A549 treated with AZD2906 at 1 μM for 4 hours (cell line): ENCODE measurements at places on chromosomes 5 and 9. TPM values are rescaled to one million over a fixed set of nuclear protein-coding genes. Genes with fewer than 3 reads are reported as not detected.

The CCL19 gene
- not detected in 5 replicates for total RNA-seq

The TRIM7 gene
- 25.9 to 43.9 TPM (median 40.4 TPM) in 5 replicates for total RNA-seq

The ECM2 gene
- total RNA-seq: 0.11 to 0.20 TPM (median 0.14 TPM) in 5 replicates

The ENTPD8 gene
- total RNA-seq: 0.07 to 0.24 TPM (median 0.19 TPM) in 5 replicates

The FBLL1 gene
- total RNA-seq: 0.07 to 0.14 TPM (median 0.11 TPM) in 4 of 5 replicates, not detected in the other

The SPATA31C1 gene
- total RNA-seq: not detected in 5 replicates

The WWC1 gene
- 70.2 to 81.2 TPM (median 73.2 TPM) in 5 replicates for total RNA-seq

The FYB1 gene
- 11.5 to 16.1 TPM (median 13.4 TPM) in 5 replicates for total RNA-seq

The C9orf153 gene
- 0.05 to 0.39 TPM (median 0.20 TPM) in 4 of 5 replicates, not detected in the other for total RNA-seq

The IFNB1 gene
- total RNA-seq: not detected in 5 replicates

The PDCD1LG2 gene
- total RNA-seq: 0.09 to 0.18 TPM (median 0.15 TPM) in 5 replicates

The CDH6 gene
- 0.07 to 0.11 TPM (median 0.07 TPM) in 4 of 5 replicates, not detected in the other for total RNA-seq

The SMIM15 gene
- total RNA-seq: 65.8 to 90.4 TPM (median 68.0 TPM) in 5 replicates

The PCDHB6 gene
- 0.84 to 1.1 TPM (median 0.90 TPM) in 5 replicates for total RNA-seq

The C9orf50 gene
- 0.08 to 0.16 TPM in 2 of 5 replicates, not detected in the others for total RNA-seq

The PCDHA12 gene
- 3.0 to 3.2 TPM (median 3.1 TPM) in 5 replicates for total RNA-seq

The FXN gene
- 22.2 to 25.9 TPM (median 25.5 TPM) in 5 replicates for total RNA-seq

The CCL28 gene
- 0.06 to 0.34 TPM (median 0.15 TPM) in 5 replicates for total RNA-seq

The IL4 gene
- not detected in 5 replicates for total RNA-seq

The OMD gene
- not detected in 5 replicates for total RNA-seq

The ADAMTSL2 gene
- not detected in 5 replicates for total RNA-seq

The PTPDC1 gene
- total RNA-seq: 3.4 to 4.5 TPM (median 4.1 TPM) in 5 replicates

The PRR16 gene
- total RNA-seq: 0.05 to 0.10 TPM in 2 of 5 replicates, not detected in the others

The RXRA gene
- total RNA-seq: 27.7 to 38.0 TPM (median 32.3 TPM) in 5 replicates

The PRRX2 gene
- 5.3 to 12.3 TPM (median 10.4 TPM) in 5 replicates for total RNA-seq

The C5orf58 gene
- not detected in 5 replicates for total RNA-seq

The CNTNAP3 gene
- 8.0 to 10.7 TPM (median 8.8 TPM) in 5 replicates for total RNA-seq

The SLC1A3 gene
- total RNA-seq: 0.03 to 0.21 TPM (median 0.07 TPM) in 5 replicates

The OTP gene
- 0.03 to 0.12 TPM (median 0.09 TPM) in 5 replicates for total RNA-seq

The TRPM3 gene
- not detected in 5 replicates for total RNA-seq

The ITGA1 gene
- 0.69 to 2.0 TPM (median 1.00 TPM) in 5 replicates for total RNA-seq

The ENTPD2 gene
- 2.9 to 6.2 TPM (median 5.7 TPM) in 5 replicates for total RNA-seq

The IL31RA gene
- total RNA-seq: 1.1 to 1.4 TPM (median 1.2 TPM) in 5 replicates

The EFNA5 gene
- 16.3 to 23.2 TPM (median 18.9 TPM) in 5 replicates for total RNA-seq

The HAVCR1 gene
- total RNA-seq: 26.8 to 45.6 TPM (median 30.4 TPM) in 5 replicates

The NMUR2 gene
- 0.08 to 0.17 TPM (median 0.09 TPM) in 5 replicates for total RNA-seq

The LEAP2 gene
- total RNA-seq: 0.43 to 1.2 TPM (median 0.65 TPM) in 5 replicates

The HIGD2A gene
- 258 to 286 TPM (median 259 TPM) in 5 replicates for total RNA-seq

The MRPS2 gene
- 106 to 137 TPM (median 131 TPM) in 5 replicates for total RNA-seq

The TEX48 gene
- not detected in 5 replicates for total RNA-seq

The SLCO6A1 gene
- not detected in 5 replicates for total RNA-seq

The FOXD4L5 gene
- total RNA-seq: 0.03 to 0.08 TPM (median 0.06 TPM) in 3 of 5 replicates, not detected in the others

The SAXO1 gene
- not detected in 5 replicates for total RNA-seq

The SOHLH1 gene
- 0.05 to 0.08 TPM (median 0.05 TPM) in 3 of 5 replicates, not detected in the others for total RNA-seq

The IFNA21 gene
- not detected in 5 replicates for total RNA-seq

The BTNL9 gene
- total RNA-seq: 0.70 to 1.1 TPM (median 0.84 TPM) in 5 replicates

The IL33 gene
- 0.23 to 0.61 TPM (median 0.25 TPM) in 5 replicates for total RNA-seq

The ARL14EPL gene
- 0.11 to 0.31 TPM (median 0.25 TPM) in 5 replicates for total RNA-seq

The SNX18 gene
- total RNA-seq: 5.0 to 6.7 TPM (median 6.4 TPM) in 5 replicates

The C7 gene
- not detected in 5 replicates for total RNA-seq

The SEMA5A gene
- total RNA-seq: under 0.01 TPM in 2 of 5 replicates, not detected in the others

The NEUROG1 gene
- not detected in 5 replicates for total RNA-seq

The LCP2 gene
- total RNA-seq: not detected in 5 replicates

The PCDHGB2 gene
- total RNA-seq: 0.05 to 0.08 TPM (median 0.07 TPM) in 5 replicates

The GOLM1 gene
- total RNA-seq: 103 to 115 TPM (median 108 TPM) in 5 replicates

The SNAPC3 gene
- 14.6 to 18.9 TPM (median 18.6 TPM) in 5 replicates for total RNA-seq

The C9orf85 gene
- 13.3 to 15.2 TPM (median 13.8 TPM) in 5 replicates for total RNA-seq
